Cardiac fibroblast (primary cell): ENCODE measurements at places on chromosomes 5 and 9.
A peak's percentile ranks its signal among the peaks of the same experiment; 100 is the strongest.

DNA sequence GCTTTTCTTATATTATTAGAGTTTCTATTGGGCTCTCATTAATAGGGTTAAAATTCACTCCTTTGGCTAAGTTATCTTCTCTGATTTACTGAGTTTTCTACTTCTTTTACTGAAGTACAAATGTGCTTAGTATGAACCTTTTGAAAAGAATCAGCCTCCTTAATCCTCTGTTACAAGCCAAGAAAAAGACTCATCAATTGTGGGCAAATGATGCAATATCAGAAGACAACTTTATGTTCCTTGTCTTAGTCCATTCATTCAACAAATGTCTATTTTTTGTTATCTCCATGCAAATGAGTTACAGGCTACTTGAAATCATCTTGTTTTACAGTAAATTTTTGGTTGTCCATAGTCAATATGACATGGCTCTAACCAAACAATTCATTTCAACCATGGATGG lies 40.3 kb downstream of the SNCAIP start:
- no peak for DNase-seq

GRCh38 chr5:144189800-144190429 lies 19.2 kb downstream of the KCTD16 start:
- peak; percentile 95 for DNase-seq

DNA sequence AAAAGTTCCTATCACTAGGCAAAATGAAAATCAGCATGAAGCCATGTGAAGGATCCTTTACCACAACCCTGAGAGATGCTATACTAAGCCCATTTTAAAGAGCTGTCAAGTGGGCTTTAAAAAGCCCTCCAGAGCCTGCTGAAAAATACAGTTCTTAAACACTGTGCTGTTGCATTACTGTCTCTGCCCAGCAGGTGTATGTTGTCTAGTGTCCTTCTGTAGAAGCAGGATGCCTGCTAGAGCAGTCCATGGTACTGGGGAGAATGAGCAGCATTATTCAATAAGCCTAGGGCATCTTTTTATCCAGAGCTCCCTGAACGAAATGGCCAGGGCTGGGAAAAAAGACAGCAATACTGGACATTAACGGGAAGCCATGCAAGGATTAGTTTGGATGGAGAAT lies 126.2 kb upstream of the PLCXD3 start:
- DNase-seq, result peak; percentile 47

DNA sequence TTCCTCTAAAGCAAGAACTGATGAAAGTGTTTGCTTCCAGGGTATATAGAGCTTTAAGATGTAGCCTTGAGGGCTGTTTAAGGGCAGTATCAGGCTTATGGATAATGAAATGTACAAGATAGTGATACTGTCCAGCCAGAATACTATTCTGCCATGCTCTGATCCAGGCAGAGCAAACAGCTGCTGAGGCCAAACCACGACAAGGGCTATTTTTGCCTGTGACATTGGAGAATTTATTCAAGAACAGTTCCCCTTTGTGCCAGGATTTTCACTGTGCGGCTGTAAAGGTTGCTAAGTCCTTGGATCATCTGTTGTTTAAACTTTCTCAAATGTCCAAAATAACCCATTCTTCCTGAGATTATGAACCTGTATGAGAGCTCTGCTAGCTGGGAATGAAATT lies 70.4 kb downstream of the OTP start:
- no peak for DNase-seq

GRCh38 chr5:95519151-95519550 lies 35.6 kb downstream of the SKIC3 start:
- DNase-seq, result no peak

- no peak for DNase-seq
These were observed 420.8 kb upstream of the BRINP1 start for GRCh38 chr9:119789987-119790386.

- no peak for DNase-seq
These were observed 101.0 kb upstream of the GABRG2 start for GRCh38 chr5:161966564-161966963.

DNA sequence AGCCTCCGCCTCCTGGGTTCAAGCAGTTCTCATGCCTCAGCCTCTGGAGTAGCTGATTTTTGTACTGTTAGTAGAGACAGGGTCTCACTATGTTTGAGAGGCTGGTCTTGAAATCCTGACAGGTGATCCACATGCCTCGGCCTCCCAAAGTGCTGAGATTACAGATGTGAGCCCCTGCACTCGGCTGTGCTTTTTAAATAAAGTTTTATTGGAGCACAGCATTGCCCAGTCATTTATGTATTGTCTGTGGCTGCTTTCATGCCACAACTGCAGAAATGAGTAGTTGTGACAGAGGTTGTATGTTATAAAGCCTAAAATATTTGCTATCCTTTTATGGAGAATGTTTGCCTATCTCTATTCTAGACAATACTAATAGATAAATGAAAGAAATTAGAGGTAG lies 169.2 kb downstream of the AOPEP start:
- DNase-seq, result no peak

GRCh38 chr5:171537070-171537849 lies 117.8 kb downstream of the FGF18 start:
- DNase-seq, result no peak

DNA sequence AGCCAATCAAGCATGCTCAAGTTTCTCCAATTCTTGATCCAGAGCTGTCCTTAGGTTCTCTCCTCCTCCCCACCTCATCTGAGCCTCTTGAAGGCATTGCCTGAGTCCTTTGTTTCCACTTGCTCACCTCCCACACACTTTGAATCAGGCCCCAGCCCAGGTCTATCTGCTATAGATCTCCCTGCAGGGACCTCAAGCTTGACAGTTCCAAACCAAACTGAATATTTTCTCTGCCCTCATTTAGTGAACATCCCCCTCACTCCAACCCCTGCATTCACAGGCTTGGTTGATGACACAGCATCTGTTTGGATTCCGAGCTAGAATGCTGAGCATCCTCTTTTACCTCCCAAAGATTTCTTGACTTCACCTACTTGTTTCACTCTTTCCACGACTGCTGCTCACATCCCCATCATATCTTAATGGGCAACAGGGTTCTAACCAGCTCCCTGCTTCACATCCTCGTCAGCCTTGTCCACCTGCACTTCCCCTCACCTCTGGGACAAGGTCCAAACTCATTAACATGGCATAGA lies 474.5 kb downstream of the ZSWIM6 start:
- no peak for DNase-seq

DNA sequence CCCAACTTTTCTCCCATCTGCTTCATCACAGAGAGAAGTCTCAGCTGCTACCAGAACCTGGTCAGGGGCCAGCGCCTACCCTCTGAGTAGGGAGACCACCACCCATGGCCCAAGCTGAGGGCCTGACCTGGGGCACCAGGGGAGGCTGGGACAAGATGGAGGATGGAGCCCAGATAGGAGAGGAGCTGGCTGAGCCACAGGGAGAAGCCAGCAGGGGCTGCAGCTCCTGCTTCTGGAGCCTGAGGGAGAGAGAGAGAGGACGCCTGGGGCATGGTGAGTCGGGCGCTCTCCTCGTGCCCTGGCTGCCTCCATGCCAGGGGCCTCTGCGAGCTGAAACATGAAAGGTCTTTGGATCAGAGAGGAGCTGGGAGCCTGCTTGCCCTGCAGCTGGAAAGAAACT lies 1.4 kb upstream of the FOXI1 start:
- DNase-seq, result no peak

DNA sequence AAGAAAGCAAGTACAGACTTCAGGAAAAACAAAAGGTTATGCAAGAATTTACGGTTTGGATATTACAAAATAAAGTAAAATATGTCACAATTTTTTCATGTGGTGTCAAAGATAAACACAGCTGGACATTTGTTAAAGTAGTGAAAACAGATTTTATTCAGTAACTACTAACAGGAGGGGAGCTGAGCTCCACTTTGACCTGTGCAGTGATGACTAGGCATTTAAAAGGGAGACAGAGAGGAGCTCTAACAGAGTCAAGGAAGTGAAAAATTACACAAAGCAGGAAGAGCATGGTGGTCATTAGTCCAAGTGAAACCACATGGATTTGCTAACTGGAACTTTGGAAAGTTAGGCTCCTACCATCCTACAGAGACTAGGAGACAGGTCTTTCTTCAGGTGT lies 263.6 kb upstream of the PCSK5 start:
- peak; percentile 2 for DNase-seq

GRCh38 chr5:57711471-57711870 lies 228.9 kb upstream of the ACTBL2 start:
- DNase-seq, result peak; percentile 24

DNA sequence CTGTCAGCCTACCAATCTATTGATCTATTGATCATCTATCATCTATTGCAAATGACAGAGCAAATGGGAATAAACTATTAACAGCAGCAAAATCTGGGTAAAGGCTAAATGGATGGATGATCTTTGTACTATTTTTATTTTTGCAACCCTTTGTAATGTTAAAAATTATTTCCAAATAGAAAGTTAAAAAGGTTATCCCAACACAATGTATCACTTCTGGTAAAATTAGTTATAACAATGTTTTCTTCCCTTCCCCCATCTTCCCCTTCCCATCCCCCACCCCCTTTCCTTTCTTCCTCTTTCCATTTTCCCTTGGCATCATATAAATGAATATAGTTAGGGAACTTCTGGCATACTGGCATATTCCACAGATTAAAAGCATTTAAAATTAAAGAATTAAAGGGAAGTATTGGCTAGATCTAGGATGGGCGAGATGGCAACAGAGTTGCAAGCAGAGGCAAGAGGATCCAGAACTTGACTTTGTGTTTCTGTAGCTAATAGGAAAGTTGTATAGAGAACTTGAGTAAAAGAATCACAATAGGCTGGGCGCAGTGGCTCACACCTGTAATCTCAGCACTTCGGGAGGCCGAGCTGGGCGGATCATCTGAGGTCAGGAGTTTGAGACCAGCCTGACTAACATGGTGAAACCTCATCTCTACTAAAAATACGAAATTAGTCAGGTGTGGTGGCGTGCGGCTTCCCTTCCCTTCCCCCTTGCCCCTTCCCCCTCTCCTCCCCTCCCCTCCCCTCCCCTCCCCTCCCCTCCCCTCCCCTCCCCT lies 66.6 kb upstream of the TAF11L2 start:
- no peak for DNase-seq

- DNase-seq, result peak; percentile 38
These were observed 6.0 kb downstream of the KIF2A start for GRCh38 chr5:62312036-62312435.

GRCh38 chr9:34377404-34377746 lies 677 bp upstream of the MYORG start:
- DNase-seq, result peak; percentile 15

GRCh38 chr5:93099902-93100347 lies 481.1 kb downstream of the NR2F1-AS1 start:
- peak; percentile 24 for DNase-seq

- peak; percentile 40 for DNase-seq
These were observed 10.4 kb upstream of the SH3TC2 start for GRCh38 chr5:149073213-149073612.

GRCh38 chr5:66708368-66708767 lies 112.2 kb downstream of the MAST4 start:
- no peak for DNase-seq

GRCh38 chr5:103561685-103562452 lies 720 bp downstream of the NUDT12 start:
- DNase-seq, result no peak

DNA sequence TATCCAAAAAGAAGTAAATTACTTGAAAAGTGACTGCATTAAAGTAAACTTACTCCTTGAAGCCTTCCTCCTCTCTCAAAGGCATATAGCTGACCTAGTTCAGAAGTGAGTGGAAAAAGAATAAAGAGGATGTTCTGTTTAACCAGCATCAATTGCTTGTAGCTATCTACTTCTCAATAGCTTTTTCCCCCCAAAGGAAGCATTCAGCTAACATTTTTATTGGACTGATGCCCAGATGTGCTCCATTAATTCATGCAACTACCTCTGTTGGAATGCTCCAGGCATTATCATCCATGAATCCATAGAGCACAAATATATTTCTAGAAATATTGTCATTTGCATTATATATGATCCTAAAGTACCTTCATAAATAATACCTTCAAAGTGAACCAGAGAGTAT lies 132.8 kb downstream of the RASEF start:
- DNase-seq, result no peak

DNA sequence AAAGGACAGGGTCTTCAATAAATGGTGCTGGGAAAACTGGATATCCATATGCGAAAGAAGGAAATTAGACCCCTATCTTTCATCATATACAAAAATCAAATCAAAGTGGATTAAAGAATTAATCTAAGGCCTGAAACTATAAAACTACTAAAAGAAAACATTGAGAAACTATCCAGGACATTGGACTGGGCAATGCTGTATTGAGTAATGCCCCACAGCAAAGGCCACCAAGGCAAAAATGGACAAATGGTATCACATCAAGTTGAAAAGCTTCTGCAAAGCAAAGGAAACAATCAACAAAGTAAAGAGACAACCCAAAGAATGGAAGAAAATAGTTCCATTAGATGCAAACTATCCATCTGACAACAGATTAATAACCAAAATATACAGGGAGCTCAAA lies 72.3 kb downstream of the STRBP start:
- no peak for DNase-seq

DNA sequence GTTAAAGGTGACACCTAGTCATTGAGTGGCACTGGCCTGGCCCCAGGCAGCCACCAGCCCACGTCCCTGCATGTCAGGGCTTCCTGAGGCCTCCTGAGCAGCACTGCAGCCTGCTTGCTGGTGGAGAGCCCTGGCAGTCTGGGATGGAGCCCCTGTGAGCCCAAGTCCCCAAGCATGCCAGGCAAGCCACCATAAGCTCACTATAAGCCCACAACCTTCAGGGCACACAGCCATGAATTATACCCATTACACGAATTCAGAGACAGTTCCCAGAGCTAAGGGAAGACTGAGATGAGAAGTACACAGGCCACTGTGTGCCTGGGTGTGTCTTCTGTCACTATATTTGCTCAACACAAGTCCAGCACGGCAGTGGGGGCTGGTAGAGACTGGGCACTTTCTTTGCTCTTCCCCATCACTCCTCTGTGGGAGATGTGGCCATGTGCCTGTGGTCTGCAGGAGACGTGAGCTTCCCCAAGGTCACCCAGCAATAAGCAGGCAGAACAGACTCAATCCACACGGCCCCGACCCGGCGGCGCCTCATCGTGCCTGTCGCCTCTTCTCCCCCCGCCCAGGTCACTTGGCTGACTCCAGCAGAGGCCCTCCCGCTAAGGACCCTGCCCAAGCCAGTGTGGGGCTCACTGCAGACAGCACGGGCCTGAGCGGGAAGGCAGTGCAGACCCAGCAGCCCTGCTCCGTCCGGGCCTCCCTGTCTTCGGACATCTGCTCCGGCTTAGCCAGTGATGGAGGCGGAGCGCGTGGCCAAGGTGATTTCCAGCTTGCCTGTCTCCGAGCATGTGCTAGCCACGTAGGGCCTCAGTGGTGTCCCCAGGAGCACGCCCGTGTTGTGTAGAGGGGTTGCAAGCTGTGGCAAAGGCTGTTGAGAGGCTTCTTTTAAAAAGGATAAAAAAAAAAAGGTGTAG lies 114.8 kb downstream of the WNK2 start:
- DNase-seq, result no peak
